ENCODE measurements at places on chromosomes 11 and 22.

DNA sequence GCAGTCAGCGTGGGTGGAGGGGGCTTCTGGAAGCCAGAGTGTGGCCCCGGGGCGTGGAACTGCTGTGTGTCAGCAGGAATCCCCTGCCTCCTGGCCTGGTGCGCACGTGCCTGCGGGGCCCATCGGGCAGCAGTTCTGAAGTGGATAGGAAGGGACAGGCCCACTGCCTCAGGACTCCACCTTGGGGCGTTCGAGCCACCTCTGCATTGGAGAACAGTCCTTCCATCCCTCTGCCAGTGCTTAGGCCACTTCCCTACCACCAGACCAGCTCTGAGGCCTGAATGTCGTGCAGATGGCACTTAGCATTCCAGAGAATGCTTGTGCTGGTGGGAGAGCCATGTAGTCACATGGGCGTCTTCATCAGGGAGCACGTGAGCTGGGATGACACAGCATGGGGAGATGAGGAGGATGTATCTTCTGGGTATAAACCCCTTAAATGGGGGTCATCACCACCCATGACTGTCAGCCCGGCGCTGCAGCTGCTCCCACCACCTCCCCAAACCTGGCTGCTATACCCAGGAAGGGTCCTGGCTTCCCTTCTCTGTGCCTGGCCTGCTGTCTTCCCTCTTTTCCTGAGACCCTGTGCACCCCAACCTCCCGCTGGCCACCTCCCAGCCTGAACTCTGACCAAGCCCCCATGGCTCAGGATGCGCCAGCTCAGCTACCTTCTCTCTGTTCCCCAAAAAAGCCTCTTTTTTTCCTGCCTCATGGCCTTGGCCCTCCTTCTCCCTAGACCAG is 9.7 kb downstream of the INCENP start:
- DNase-seq: no peak

DNA sequence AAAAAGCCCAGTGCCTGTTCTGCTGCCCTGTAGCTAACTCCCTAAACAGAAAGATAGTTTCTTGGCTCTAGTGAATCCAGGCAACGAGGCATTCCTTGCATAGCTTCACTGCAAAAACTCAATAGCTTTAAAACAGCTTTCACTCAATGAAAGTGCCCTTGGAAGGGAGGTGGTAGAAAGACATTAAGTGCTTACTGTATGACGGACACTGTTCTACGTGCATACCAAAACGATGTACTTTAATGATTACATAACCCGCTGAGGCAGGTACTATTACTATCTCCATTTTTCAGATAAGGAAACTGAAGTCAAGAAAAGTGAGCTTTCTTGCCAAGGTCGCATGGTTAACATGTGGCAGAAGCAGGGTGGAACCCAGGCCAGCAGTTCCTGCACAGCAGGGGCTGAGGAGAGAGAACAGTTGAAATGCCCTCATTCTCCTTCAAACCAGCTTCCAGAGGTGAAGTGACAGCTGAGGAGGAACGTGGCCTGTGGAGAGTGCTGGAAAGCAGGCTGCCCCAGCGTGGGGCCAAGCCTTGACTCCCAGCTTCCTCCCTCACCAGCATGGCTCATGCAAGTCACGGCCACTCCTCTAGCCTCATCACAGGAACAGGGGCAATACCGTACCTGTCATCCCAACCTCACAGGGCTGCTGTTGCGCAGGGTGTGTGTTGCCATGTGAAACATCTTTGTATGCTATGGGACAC is 227.5 kb upstream of the NARS2 start:
- DNase-seq: no peak

GRCh38 chr11:66886671-66887221 is 29.9 kb downstream of the LRFN4 start:
- no peak for DNase-seq

DNA sequence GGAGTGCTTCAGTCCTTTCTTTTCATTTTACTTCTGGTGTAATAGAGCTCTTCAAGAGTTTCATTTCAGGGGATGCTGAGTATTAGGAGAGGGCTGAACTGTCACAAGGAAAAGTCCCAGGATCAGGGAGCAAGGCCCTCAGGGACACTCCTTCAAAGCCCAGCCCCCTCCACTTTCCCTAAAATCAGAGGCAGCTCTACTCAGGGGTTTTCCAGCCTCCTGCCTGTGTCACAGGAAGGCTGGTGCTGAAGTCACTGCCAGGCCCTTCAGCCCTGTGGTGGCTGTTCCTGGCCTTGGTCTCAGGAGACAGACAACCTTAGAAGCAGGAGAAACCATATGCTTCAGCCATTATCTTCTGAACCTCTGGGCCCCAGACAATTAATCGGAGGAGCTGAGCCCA is 36.4 kb upstream of the KIRREL3 start:
- no peak for DNase-seq

- DNase-seq: no peak
Observed at GRCh38 chr11:6635082-6635932, 16.1 kb upstream of the TPP1 start.

- DNase-seq: no peak
Observed at GRCh38 chr11:76849376-76849775, 11.3 kb upstream of the ACER3 start.

- DNase-seq: no peak
Observed at GRCh38 chr11:78688460-78688859, 113.8 kb upstream of the NARS2 start.

DNA sequence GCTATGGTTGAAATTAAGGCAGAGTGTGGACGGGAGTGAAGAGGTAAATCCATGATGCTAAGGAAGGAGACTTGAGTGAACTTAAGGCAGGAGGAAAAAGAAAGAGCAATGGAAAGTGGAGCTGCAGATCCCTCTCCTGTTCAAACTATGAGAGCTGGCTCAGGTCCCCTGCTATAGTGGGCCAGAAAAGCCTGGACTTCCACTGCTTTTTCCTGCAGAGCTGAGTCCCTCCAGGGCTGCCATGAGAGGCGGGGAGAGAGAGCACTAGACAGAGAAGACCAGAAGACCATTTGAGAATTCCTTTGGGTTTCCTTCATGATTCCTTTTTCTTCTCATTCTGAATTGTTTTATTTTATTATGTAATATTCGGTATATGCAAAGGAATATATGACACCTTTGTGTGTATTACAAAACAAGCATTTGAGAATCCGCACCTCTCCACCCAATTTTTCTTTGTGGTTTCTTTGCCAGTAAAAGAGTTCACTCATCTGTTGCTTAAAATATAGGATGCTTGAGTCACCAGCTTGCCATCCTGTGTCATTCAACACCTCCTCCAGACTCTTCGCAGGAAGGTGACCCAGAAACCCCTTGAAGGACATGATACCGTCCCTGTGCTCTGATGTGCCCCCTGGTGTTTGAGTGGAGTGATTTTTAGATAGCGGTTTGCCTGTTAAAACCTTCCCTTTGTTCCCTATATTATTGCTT is 24.4 kb downstream of the SREBF2 start:
- peak; percentile 89 for DNase-seq

GRCh38 chr22:27597703-27598444 is 203.7 kb downstream of the MN1 start:
- no peak for DNase-seq

DNA sequence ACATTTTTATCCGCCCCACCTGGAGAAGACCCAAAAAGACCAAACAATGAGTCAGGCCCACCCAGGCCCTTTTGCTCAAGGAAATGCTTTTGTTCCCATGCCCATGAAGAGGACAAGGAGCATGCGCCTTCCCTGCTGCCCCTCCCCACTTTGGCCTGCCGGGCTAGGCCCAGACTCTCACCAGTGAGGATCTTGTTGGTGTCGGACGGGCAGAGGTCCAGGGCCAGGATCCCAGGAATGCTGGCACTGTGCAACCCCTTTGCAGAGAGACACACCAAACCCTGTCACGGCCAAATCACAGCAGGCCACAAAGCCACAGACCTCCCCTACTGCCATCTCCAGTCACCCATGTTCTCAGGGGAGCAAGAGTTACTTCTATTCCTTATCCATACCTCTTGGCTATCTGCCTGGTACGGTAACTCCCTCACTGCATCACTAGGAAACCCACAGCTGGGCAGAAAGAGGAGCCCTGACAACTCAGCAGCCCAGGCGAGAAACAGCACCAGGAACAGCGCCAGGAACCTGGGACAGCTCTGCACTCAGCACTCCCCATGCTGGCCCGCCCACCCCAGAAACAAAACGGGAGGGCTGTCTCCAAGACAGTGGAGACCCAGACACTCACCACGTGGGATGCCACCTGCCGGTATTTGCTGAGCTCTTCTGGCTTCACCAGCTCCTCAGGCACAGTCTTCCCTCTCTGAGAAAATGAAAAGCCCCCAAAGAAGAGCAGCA is 5.5 kb downstream of the PRPF19 start:
- DNase-seq: no peak
